ENCODE measurements at places on chromosomes 2 and 18. TPM values are rescaled to one million over a fixed set of nuclear protein-coding genes. Genes with fewer than 3 reads are reported as not detected.

GRCh38 chr2:102155703-102156515 lies 13.4 kb downstream of the IL1R1 start:
- no peak for DNase-seq

DNA sequence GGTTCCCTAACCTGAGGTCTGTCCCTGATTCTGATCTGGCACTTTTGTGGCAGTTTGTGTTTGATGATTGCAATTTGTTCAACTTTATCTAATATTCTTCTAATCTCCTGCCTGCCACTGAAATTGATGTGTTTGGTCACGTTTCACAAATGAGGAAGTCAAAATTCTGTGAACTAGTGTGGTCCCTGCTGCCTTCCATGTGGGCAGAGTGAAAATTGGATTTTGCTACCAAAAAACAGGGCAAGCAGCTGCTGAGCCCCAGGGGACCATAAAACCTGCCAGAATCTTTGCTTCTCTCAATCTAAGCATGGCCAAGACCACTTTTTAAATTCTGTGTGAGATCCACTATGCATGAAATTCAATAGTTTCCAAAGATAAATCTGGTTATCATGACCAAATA lies 195.5 kb upstream of the CYRIA start:
- no peak for DNase-seq

DNA sequence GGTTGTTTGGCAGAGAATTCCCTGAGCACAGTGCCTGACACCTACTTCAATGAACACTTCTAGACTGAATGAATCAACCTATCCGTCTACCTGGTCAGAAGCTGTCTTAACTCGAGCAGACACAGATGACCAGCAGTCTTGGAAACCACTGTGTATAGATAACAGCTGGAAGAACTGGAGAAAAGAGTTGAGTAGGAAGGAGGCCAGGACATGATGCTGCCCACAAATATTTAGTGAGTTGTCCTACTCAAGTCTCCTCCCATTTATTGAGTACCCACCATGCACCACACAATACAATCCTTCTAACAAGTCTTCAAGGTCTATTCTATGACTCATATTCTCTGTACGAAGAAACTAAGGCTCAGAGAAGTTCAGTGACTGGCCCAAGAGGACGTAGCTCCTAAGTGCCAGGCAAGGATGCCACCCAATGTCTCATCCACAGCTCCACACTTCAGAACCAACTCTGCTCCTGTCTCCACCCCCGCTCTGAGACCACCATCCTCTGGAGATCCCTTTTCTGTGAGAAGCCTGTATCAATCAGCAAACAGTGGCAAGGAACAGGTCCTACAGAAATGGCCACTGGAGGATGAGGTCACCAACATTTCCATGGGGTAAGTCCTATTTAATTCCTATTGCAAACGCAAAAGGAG lies 62.2 kb downstream of the GALNT14 start:
- DNase-seq: no peak

GRCh38 chr2:65165558-65165957 lies 35.7 kb upstream of the RAB1A start:
- DNase-seq: no peak

DNA sequence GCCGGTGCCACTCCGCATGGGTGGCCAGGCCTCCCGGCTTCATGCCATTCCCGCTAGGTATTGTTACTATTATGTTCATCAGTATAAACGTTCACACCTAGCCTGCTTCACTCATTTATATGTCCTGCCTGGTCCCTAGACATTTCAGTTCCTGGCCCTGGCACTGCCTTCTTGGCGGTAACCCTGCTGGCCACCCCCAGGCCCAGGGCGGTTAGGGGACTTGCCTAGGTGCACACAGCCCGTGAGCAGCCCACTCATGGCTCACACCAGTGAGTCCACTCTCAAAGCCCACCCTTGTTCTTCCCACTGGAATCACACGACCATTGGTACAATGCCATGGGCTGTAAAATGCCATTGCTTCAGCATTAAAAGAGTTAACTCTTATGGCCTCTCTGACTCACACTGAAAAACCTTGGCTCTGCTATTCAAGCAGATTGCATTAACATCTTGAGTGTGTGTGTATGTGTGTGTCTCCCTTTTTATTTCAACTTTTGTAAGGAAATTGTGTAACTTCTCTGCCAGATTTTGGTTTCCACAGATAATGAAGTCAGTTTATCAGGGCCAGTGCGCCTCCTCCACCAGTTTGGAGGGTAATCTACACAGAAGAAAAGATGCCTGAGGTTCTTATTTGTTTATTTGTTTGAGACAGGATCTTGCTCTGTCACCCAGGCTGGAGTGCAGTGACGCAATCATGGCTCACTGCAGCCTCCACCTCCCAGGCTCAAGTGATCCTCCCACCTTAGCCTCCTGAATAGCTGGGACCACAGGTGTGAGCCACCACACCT lies 74.2 kb downstream of the RAB31 start:
- no peak for DNase-seq

GKN2 gene
- not detected for total RNA-seq

KRTCAP3 gene
- total RNA-seq: 31.2 TPM

CYP1B1 gene
- total RNA-seq: 39.0 TPM

CRYGD gene
- total RNA-seq: not detected

G6PC2 gene
- not detected for total RNA-seq

Data from breast epithelium (tissue), 4 donors.